ENCODE measurements at places on chromosomes 11 and 22. TPM values are rescaled to one million over a fixed set of nuclear protein-coding genes. Genes with fewer than 3 reads are reported as not detected.

EEF1G gene
- 991 TPM for total RNA-seq

FBLN1 gene
- total RNA-seq = not detected

MRPL17 gene
- 56.3 TPM for total RNA-seq

DNA sequence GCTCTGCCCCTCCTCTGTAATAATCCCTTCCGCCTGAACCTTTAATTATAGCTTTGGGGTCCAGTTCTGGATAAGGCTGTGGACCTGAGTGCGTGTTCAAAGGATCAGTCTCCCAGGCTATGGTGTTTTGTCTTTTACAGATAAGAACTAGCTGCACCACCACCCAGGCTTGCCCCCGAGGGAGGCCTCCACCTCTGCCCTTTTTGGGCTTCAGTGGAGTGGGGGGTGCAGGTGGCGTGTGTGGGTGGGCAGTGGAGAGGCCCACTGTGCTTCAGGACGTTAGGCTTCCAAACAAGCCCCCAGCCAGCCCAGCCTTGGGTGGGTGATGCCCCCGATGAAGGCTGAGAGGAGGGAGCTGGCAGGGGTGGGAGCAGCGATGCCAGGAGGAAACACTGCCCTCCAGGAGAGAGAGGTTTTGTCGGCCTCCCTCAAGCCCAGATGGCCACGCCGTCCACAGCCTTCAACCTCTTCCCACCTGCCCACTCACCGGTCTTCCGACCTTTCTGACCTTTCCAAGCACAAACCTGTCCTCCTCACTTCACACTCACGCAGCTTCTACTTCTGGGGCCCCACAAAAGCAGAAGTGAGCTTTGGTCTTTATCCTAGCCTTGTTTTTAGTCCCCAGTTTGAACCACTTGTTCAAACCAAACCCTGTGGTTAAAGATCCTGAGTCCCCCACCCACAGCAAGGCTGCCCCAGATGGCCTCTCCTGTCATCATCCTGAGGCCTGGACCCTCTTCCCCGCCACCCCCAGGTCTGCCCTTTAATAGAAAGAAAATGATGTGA, 20.4 kb downstream of the PSMD13 start:
- no peak for DNase-seq

DNA sequence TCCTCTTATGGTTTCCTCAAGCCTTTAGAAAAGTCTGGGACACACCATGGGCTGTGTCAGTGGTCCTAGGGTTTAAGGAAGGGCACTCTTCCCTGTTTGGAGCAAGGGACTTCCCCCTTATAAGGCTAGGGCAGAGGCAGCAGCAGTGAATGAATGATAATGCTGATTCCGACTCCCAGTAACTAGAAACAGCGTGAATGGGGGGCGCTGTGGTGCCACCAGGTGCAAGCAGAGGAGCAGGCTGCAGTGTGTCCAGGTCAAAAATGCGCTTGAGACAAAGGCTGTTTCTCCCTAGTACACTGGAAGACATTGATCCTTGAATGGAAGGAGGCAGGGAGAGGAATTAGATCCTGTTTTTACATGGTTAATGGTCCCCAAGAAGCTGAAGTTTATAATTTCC, 11.6 kb upstream of the RIC3 start:
- no peak for DNase-seq

DNA sequence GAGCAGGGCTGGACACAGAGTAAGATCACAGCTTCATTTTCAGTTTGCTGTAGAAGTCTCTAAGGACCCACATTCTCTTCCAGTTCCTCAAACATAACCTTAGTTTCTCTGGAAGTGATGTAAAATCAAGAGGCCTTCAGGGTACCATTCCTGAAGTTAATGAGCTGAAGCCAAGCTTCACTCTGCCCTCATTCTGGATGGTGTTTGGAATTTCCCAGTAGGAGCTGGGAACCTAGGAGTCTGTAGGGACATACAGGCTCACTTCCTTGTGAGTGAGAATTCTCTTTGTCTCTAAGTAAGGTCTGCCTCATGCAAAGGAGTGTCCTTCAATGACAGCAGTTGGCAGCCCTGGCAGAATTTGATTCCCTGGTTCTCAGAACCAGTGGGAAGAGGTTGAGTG, 142.4 kb upstream of the NARS2 start:
- no peak for DNase-seq

DNA sequence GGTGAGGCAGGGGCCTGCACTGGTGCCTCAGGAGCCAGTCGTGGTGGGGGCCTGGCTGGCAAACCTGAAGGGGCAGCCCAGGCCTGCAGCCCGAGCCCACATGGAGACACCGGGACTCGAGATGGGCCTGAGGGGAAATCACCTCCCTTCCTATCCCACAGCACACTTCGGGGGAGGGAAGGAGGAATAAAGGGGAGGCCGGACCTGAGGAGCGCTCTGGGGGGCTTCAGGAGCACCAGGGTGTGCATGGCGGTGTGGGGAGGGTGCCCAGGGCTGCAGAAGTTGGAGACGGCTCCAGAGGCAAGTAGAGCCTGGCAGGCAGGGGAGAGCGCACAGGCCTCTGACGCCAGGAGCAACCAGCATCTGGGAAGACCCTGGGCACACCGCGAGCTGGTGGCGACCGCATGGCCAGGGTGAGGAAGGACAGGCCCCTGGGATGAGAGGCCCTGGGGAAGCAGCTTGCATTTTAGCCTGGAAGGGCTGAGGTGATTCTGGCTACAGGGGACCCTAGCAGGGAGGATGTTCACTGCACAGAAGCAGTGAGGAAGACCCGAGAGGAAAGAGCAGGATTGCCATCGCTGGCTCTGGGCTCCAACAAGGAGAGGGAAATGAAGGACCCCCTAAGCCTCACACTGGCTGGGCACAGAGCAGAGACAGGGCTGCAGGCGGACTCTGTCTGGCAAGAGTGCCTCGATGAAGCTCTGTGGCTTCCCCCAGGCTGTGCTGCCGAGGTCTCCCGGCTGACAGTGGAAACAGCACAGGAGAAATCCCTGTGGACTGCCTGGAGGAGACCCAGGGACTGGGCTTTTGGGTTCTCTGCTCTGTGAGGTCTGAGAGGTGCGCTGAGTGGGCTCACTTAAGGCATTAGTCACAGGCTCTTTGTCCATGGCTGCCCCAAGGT, 457.7 kb downstream of the BRD1 start:
- peak; percentile 4 for DNase-seq

DNA sequence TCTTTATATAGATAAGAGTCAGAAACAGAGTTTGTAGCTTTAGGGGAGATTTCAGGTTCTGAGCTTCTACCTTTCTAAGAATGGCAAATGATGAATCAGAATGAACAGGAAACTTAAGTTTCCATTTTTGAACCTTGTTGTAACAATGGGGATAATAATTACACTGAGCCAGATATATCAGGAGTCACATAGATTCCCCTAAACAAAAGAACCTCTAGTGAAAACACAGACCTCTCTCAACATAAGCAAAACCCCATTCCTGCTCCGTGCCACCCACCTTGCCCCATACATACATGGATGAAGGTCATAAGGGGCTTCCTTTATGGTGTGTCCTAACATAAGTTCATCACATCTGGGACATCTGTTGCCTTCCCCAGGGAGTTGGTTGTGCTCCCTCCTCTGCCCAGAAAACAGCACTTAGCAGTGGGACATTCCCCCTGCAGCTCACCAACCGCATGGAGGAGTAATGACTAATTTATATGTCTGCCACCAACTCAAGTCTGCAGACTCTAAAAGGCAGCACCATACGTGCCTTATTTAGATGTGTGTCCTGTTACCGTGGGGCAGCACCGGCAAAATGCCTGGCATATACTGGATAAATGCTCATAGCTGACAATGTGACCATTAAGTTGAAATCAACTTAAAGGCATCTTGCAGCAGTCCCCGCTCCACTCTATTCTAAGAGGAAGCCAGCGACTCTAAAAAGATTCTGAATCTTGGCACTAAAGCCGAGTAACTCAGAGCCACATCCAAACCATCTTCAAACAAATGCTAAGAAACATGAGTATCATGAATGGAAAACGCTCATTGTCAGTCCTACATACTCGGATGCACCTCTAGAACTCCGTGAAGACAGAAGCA, 8.0 kb downstream of the JAML start:
- DNase-seq = peak; percentile 57

DNA sequence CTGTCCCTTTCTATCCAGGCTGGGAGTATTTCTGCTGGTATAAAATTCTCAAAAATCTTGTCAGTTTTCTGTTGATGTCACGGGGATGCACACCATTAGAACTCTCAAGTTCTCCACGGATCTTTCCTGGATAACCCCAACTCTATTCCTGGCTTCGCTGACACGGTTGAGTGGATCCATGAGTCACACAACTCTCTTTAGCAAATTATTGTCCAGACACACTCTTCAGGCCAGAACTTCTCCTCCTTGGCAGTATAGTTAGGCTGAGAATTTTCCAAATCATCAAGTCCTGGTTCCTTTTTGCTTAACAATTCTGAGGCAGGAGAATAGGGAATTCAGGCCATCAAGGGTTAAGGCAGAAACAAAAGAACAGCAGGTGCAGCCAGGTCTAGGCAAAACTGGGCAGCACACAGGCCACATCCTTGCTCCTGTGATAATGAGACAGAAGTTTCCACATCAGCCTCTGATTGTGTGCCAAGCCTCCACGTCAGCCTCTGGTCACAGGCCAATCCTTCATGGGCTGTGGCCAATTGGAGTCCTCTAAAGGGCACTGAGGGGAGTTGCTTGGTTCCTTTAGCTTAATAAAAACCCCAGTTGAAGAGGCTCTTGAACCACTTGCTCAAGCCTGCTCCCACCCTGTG, 5.7 kb upstream of the ACAT1 start:
- DNase-seq = no peak

DNA sequence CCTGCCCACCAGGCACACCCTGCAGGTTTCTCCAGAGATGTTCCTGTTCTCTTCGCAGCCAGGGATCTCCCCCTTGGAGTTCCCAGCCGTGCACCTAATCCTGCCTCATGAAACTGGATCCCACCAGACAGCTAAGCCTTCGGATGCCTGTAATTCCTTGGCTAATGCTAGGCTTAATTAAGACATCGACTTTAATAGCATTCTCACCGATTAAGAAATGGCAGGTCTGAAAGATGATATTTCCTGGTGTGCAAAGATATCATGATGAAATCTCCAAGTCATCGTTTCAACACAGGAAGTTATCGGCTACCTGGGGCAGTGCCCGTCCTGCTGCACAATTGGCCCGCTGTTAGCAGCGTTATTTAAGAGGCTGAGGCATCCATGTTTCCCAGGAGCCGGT, 41.5 kb upstream of the CCND1 start:
- DNase-seq = no peak

DNA sequence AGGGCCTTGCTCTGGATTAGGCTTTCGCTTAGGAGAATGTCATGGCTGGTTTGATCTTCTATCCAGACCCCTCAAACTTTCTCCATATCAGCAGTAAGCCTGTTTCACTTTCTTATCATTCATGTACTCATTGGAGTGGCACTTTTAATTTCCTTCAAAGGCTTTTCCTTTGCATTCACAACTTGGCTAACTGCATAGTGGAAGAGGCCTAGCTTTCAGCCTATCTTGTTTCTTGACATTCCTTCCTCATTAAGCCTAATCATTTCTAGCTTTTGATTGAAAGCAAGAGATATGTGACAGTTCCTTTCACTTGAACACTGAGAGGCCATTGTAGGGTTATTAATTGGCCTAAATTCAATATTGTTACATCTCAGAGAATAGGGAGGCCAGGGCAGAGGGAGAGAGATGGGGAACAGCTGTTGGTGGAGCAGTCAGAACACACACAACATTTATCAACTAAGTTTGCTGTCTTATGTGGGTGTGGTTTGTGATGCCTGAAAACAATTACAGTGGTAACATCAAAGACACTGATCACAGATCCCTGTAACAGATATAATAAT, 37.7 kb upstream of the APOBEC3A start:
- DNase-seq = no peak

GRCh38 chr22:50313021-50313420, 5.6 kb upstream of the PLXNB2 start:
- DNase-seq = no peak
